Eye (tissue), 1 donor: ENCODE measurements at places on chromosomes 3 and 15.

DNA sequence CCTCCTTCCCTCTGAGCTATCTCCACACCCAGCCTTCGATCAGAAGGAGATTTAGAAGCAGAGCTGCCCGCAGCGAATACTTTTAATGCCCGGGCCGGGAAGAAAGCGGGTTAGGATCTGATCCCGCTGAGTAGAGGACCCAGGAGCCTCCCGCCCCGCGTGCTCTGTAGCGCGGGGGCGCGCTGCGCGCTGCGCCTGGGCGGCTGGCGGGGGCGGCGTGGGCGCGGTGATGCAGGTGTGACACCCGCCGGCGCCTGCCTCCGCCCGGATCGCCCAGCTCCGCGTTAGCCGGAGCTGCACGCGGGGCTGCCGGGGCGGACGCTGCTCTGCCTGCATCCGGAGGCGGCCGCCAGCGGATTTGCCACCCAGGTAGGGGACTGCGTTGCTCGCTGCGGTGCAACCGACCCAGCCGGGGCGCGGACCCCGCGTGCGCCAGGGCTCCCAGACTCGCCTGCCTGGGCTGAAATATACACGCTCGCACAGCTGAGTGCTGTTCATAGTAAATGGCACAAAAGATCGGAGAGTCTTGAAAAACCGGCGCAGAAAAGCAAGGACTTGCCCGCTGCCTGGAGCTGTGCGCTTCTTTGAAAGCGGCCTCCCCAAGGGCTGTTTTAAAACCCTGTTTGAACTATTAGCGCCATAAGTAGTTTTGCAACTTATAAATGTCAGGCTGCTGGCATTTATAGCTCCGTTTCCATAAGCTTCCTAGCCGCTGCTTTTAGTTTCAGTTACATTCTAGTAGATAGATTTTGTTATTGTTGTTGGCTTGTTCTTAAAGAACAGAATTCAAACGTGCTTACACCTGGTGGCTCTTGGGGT is at the start of gene SV2B:
SV2B (plus strand) TSS at position 263 of the 819 bp plus-strand sequence. CDS start 126,007 bp downstream, outside the sequence.
- peak; percentile 77 for DNase-seq

- no peak for DNase-seq
These were observed 65.8 kb upstream of the LEKR1 start for GRCh38 chr3:156760333-156760732.

GRCh38 chr3:186152889-186153292 is 44.0 kb upstream of the ETV5 start:
- no peak for DNase-seq

DNA sequence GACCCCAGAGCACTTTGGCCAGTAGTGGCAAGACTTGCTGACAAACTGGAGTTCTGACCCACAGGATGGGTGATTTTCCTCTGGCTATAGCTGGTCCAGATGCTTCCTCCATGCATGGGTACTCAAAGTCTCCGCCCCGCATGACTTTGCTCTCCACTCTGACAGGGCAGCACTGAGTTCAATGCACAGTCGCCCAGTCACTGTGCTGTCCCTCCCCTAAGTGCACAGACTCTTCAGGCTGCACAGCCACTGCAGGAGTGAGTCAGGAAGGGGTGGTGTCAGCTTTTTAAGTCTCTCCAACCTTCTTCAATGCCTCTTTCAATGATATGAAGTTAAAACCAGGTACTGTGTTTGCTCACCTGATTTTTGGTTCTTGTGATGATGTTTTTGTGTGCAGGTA is 17.8 kb downstream of the TEX9 start:
- no peak for DNase-seq

- no peak for DNase-seq
These were observed 109.2 kb downstream of the EEFSEC start for GRCh38 chr3:128262457-128262856.

GRCh38 chr3:135311699-135312098 is 516.6 kb downstream of the EPHB1 start:
- no peak for DNase-seq

DNA sequence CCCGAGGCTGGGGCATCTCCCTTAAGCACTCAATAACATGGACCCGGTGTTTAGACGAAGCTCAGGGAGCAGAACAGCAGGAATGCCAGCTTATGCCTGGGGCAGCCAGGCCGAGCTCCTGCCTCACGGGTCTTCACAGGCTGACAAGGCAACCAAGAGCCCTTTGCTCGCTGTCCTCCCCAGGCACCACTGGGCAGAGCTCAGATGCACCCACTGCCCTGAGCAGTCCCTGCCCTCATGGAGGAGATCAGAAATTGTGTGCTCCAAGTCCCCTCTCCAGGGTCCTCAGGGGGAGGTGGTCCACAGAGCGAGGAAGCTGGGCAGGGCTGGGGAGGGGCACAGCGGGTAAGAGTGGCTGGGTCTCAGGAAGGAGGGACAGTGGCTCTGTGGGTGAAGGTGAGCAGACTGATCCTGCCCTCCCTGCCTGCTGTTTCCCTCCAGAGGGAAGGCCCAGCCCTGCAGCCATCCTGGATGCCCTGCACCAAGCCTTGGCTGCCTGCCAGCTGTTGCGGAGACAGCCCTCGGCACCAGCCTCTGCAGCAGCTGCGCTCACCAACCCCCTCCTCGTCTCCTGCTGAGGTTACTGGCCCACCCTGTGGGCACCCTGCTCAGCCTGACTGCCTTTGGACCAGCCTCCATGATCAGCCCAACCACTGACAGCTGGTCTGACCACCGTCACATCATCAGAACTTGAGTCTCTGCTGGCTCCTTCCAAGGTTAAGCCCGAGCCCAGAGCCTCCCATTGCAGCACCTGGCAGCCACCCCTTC is 21.1 kb upstream of the GP9 start:
- DNase-seq, result peak; percentile 55

- no peak for DNase-seq
These were observed 247.0 kb downstream of the XXYLT1 start for GRCh38 chr3:195023989-195024388.

GRCh38 chr15:85389772-85390171 is 9.4 kb downstream of the AKAP13 start:
- no peak for DNase-seq
